ENCODE measurements at places on chromosomes 2 and 18. TPM values are rescaled to one million over a fixed set of nuclear protein-coding genes. Genes with fewer than 3 reads are reported as not detected.

The ACADL gene
- 0.39 TPM for total RNA-seq

The ZNF385B gene
- total RNA-seq: 1.5 TPM

The REEP1 gene
- 1.6 TPM for total RNA-seq

The GALR1 gene
- total RNA-seq: 0.74 TPM

The MC2R gene
- not detected for total RNA-seq

- no peaks in the 10 kb centered on the region for H3K27me3 ChIP-seq
- no peaks in the 10 kb centered on the region for H3K36me3 ChIP-seq
- H3K27ac ChIP-seq: no peak overlapping the region
- no peak overlapping the region for H3K4me3 ChIP-seq
- H3K4me1 ChIP-seq: peaks cover 12% of the 10 kb centered on the region
Measured at GRCh38 chr18:48534364-48534763, 4.5 kb upstream of the CTIF start.

GRCh38 chr2:66523377-66523969 lies 88.5 kb downstream of the MEIS1 start:
- peaks cover 25% of the 10 kb centered on the region for H3K4me1 ChIP-seq
- no peak overlapping the region for H3K4me3 ChIP-seq
- H3K36me3 ChIP-seq: no peaks in the 10 kb centered on the region
- H3K27me3 ChIP-seq: no peaks in the 10 kb centered on the region
- no peak overlapping the region for H3K27ac ChIP-seq
- DNase-seq: no peak

DNA sequence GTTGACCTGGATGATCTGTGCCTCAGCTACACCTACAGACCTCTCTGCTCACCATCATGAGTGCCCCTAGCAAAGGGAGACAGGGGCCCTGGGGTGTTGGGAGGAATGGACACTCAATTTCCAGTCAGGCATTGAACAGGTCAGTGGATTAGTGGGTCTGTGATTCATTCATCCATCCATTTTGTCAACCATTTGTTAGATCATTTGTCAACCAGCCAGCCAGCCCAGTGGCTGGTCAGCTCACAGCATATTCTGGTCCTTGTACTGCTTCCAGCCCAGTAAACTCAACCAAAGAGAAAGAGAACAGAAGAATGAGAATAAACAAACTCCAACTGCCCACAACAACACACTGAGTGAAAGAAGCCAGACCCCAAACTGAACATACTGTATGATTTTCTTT lies 4.6 kb upstream of the KLF11 start:
- no peak overlapping the region for H3K27ac ChIP-seq
- H3K4me3 ChIP-seq: no peak overlapping the region
- no peaks in the 10 kb centered on the region for H3K36me3 ChIP-seq
- peaks cover 17% of the 10 kb centered on the region for H3K27me3 ChIP-seq
- no peak for DNase-seq

GRCh38 chr2:179936141-179936540 lies 71.0 kb downstream of the CWC22 start:
- H3K27ac ChIP-seq: no peak overlapping the region
- DNase-seq: no peak
- H3K36me3 ChIP-seq: no peaks in the 10 kb centered on the region
- H3K4me1 ChIP-seq: no peaks in the 10 kb centered on the region

GRCh38 chr18:22538426-22538825 lies 120.7 kb upstream of the CTAGE1 start:
- H3K36me3 ChIP-seq: no peaks in the 10 kb centered on the region
- no peaks in the 10 kb centered on the region for H3K27me3 ChIP-seq
- no peak overlapping the region for H3K4me3 ChIP-seq
- H3K27ac ChIP-seq: no peak overlapping the region
- DNase-seq: no peak

DNA sequence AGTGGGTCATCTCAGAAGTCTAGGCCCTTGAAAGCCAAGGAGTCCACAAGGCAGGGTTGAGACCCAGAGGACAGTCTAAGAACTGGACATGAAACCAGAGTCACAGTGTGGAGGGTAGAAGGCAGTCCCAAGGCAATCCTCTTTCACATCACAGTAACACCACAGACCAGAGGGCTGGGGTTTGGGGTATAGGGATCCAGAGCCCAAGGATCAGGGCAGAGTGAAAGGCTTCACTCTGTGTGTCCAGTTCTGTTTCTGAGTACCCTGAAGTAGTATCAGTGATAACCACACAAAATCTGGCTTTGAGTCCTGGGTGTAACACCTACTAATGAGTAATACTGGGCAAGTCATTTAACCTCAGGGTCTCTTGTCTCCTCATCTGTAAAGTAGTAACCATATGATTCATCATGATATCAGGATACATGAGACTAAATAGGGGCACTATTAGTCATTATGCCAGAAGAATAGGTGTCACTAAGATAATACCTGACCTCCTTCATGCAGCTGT lies 91.0 kb downstream of the ICA1L start:
- no peak for DNase-seq
- H3K27me3 ChIP-seq: no peaks in the 10 kb centered on the region
- no peak overlapping the region for H3K27ac ChIP-seq
- no peaks in the 10 kb centered on the region for H3K4me1 ChIP-seq

DNA sequence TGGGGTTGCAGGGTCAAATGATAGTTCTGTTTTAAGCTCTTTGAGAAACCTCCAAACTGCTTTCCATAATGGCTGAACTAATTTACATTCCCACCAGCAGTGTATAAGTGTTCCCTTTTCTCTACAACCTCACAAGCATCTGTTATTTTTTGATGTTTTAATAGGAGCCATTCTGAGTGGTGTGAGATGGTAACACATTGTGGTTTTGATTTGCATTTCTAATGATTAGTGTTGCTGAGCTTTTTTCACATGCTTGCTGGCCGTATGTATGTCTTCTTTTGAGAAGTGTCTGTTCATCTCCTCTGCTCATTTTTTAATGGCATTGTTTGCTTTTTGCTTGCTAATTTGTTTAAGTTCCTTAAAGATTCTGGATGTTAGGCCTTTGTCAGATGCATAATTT lies 107.7 kb downstream of the PDE11A start:
- H3K36me3 ChIP-seq: no peaks in the 10 kb centered on the region
- no peak overlapping the region for H3K27ac ChIP-seq
- H3K4me1 ChIP-seq: 0 out of 2 replicates have a peak, but pooled peaks cover 10% of the 10 kb centered on the region
- DNase-seq: no peak

DNA sequence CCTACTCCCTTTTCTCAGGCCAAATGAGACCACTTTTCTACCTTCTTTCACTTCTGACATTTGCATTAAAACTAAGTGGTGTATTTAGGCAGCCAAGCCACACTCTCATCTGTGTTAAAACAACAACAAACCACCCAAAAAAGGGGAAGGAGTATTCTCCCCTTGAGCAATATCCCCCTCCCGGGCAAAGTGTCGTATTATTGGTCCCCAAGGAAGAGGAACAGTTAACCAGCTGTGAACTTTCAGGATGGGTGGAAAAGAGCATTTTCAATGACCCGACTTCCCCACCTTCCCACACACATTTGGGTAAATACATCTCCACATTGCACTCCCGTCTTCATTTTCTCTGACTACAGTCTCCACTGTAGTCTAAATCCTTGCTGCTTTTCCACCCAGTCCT lies 44.3 kb downstream of the FEZ2 start:
- no peaks in the 10 kb centered on the region for H3K27me3 ChIP-seq
- H3K27ac ChIP-seq: no peak overlapping the region
- DNase-seq: no peak
- H3K4me3 ChIP-seq: no peak overlapping the region
- H3K4me1 ChIP-seq: no peaks in the 10 kb centered on the region
- no peaks in the 10 kb centered on the region for H3K36me3 ChIP-seq

DNA sequence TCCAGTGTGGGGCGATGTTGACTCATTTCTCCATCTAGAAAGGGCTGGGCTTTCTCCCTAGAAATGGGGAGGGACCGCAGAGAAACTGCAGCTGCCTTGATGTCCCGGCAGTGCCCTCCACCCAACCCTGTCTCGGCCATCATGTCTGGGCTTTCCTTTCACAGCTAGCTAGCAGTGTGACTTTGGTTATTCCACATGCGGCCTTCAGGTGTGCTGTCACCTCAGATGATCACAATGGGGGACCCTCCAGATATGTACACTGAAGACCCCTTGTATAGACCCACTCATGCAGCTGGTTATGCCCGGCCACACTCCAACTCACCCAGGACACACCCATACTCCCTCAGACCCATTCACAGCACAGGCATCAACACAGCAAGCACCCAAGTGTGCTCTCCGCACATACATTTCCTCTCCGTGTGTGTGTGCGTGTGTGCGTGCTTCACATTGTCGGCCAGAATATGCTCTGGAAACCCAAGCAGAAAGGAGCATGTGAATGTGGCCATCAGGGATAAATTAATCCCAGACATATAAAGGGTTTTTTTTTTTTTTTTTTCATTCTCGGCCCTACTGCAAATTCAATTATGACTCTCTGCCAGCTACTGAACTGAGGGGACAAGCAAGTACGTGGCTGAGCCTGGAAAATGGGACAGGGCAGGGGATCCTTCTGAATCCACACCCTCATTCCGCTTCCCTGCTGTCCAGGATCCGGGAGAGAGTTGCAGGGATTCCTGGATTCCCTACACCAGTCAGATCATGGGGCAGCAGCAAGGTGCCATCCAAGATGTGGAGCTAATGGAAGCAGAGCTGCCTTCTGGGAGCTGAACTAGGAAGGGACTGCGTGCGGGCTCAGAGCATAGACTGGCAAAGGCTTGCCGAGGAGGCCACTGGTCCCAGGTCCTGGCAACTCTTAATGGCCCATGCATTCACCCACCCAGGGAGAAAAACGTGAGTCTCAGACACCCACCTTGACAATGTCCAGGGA lies 240.2 kb downstream of the DYSF start:
- no peak for DNase-seq
- H3K27me3 ChIP-seq: no peaks in the 10 kb centered on the region
- no peak overlapping the region for H3K27ac ChIP-seq
- peaks cover 20% of the 10 kb centered on the region for H3K4me1 ChIP-seq
- H3K4me3 ChIP-seq: no peak overlapping the region

DNA sequence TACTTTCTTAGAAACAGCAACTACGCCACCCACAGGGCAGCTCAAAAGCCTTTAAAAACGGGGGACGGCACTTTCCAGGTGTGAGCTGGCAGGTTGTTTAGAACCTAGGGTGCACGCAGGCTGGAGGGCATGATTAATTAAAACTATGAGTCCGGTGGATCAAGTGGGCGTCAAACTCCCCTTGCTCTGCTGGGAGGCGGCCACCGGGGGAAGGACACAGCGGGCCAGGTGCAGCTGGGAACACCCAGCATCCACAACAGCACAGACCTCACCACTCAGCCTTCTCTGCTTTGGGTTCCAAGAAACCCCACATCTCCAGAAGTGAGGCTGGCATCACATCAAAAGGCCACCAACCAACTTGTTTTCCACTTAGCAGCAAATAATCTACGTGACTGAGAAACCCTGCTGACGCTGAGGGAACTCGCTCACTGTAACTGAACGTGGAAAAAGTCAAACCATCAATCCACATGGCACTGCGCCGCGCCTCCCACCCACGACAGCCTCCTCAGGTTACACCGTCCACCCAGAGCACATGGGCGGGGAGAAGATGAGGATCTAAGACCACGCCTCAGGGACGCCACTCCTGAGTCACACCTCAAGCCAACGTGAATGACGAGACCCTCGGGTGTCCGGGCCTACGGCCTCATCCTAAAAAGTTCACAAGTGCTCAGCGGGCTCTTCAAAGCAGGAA lies 118.2 kb downstream of the ZNF516 start:
- H3K4me3 ChIP-seq: no peak overlapping the region
- H3K27me3 ChIP-seq: no peaks in the 10 kb centered on the region
- DNase-seq: no peak

DNA sequence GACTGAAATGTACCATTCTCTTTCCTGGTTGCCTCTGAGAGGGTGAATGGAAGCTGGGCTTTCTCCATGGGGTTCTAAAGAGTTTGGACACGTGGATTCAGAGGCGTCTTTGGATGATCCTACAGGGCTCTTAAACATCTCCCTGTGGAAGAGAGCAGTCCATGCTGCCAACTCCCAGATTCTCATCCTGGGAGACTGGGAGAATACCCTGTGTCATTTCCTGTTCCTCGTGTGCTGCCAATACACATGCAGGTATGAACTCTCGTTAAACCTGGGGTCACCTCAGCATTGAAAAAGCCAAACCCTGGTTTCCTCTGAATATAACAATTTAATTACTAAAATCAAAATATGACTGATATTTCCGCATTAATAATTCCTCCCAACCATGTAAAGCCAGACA lies 73.3 kb upstream of the NT5C1B start:
- no peak for DNase-seq
- H3K27me3 ChIP-seq: no peaks in the 10 kb centered on the region
- H3K4me3 ChIP-seq: no peak overlapping the region
- no peaks in the 10 kb centered on the region for H3K36me3 ChIP-seq

DNA sequence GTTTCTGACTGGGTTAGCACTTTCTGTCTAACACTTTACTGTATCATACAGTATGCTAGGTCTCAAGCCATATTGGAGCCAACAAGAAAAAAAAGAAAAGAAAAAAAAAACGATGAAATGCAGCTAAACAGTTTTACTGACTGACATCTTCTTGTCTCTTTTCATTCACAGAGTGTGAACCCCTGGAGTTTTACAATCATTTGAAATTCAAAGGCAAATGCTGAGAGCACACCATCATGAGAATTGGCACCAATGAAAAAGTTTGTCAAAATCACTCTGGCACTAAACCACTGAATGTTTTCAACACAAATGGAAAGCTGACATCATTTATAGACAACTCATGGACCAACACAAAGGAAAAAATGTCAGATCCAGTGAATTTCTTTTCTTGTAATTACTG lies 513.3 kb downstream of the LRRTM4 start:
- DNase-seq: peak; percentile 16
- no peak overlapping the region for H3K4me3 ChIP-seq
- 0 out of 2 replicates have a peak, but pooled peaks cover under 1% of the 10 kb centered on the region for H3K36me3 ChIP-seq
- H3K27ac ChIP-seq: no peak overlapping the region

DNA sequence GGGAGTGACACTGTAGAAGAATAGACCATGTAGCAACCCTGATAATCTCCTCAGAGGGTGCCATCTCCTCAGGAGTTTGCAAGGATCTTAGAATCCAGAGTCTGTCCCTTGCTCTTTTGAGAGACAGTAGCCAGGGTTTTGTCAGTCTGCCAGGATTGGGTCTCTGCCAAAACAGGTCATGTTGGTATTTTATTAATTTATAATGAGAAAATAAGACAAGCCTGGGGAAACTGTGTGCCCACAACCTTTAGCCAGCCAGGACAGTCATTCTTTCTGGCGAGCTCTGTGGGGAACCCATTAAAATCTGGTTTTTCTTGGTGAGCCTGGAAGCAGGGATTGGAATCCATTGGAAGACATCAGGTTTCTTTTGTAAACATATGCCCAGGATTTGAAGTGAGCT lies 78.6 kb downstream of the PTPRM start:
- H3K4me3 ChIP-seq: no peak overlapping the region
- H3K36me3 ChIP-seq: no peaks in the 10 kb centered on the region
- peaks cover 7% of the 10 kb centered on the region for H3K4me1 ChIP-seq
- DNase-seq: no peak
- no peak overlapping the region for H3K27ac ChIP-seq

GRCh38 chr2:1681323-1682180 lies 62.8 kb downstream of the PXDN start:
- H3K27me3 ChIP-seq: no peaks in the 10 kb centered on the region
- no peak for DNase-seq
- peaks cover 13% of the 10 kb centered on the region for H3K36me3 ChIP-seq
- H3K27ac ChIP-seq: 0 out of 2 replicates have a peak overlapping the region, but pooled peaks have one; percentile 14
- no peaks in the 10 kb centered on the region for H3K4me1 ChIP-seq
- H3K4me3 ChIP-seq: no peak overlapping the region

- H3K4me1 ChIP-seq: peaks cover 18% of the 10 kb centered on the region
- DNase-seq: peak; percentile 70
- no peaks in the 10 kb centered on the region for H3K36me3 ChIP-seq
- peak overlapping the region; percentile 85 for H3K4me3 ChIP-seq
Measured at GRCh38 chr2:227472265-227473121, 537 bp downstream of the AGFG1 start.

- no peaks in the 10 kb centered on the region for H3K27me3 ChIP-seq
- no peaks in the 10 kb centered on the region for H3K36me3 ChIP-seq
- H3K27ac ChIP-seq: no peak overlapping the region
Measured at GRCh38 chr2:143083636-143084035, 45.6 kb upstream of the ARHGAP15 start.

All from GM23338 (cell line).